ENCODE measurements at places on chromosomes 7 and 10.

GRCh38 chr10:15712883-15713282 lies 6.8 kb downstream of the ITGA8 start:
- no peak for DNase-seq

DNA sequence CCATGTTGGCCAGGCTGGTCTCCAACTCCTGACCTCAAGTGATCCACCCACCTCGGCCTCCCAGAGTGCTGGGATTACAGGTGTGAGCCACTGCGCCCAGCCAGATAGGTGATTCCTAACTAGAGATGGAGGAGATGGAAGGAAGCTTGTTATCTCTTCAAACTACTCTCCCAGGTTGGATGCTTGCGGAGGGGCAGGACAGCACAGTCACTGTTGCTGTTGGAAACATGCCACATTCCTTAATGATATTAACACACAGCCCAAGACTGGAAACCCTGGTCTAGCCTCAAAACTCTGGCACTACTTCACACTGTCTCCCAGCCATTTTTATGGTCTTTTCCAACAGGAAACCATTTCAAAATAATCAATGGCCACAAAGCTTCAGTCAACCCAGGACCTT lies 468.8 kb upstream of the NRP1 start:
- no peak for DNase-seq

- no peak for DNase-seq
Measured at GRCh38 chr7:24728503-24729364, 28.5 kb downstream of the GSDME start.

GRCh38 chr10:94115725-94116124 lies 122.0 kb downstream of the PLCE1 start:
- no peak for DNase-seq

DNA sequence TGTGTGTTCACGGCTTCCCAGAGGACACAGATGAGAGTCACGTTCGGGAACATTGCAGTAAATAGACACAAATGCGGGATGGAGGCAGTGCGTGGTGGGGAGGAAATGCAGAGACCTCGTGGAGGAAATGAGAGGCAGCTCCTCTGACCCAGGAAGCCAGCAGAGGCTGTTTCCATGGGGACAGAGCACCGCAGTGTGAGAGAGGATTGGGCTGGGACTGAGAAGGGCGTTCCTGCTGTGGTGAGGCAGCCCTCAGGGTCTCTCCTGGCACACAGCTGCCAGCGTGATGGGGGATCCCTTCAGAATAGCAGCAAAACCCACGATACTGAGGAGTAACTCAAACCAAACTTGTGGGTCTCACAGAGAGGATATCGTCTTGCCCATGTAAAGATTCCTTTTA lies 21.7 kb upstream of the BHLHA15 start:
- no peak for DNase-seq

DNA sequence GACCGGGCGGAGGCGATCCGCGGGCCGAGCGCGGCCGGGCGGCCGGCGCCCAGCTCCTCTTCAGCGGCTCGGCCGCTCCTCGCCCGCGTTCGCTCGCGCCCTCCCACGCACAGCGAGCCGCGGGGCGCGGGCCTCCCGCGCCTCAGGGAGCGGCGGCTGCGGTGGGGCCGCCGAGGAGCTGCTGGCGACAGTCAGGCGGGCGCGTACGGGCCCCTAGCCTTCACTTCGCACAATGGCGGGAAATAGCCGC lies at the start of gene MCMBP:
Gene MCMBP, minus strand, starts transcription at position 234 of the 250 bp plus-strand sequence. CDS start 259 bp downstream, outside the sequence.
- no peak for DNase-seq

DNA sequence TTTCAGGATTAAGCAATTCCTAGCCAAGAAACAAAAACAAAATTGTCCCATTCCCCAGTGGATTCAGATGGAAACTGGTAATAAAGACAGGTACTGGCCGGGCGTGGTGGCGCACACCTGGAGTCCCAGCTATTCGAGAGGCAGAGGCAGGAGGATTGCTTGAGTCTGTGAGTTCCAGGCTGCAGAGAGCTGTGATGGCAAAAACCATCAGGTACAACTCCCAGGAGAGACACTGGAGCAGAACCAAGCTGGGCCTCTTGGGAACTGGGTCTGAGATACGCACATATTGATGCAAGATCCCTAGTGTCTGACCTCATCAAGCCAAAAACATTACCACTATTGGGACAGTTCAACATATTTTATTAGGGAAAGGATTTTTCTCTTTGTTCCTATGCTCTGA lies 84.0 kb upstream of the ANLN start:
- DNase-seq, result no peak

DNA sequence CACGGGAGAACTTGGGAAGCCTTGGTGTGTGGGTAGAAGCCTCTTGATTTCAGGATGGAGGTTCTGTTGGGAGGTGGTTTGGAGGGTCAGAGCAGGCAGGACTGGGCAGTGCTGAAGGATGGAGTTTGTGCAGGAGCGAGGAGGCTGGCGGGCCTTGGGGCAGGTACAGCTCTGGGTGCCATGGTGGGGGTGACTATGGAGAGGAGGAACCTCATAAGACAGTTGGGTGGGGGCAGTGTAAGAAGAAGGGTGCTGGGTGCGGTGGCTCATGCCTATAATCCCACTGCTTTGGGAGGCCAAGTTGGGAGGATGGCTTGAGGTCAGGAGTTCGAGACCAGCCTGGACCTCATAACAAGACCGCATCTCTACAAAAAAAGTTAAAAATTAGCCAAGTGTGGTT lies 54.7 kb upstream of the GTF2IRD1 start:
- DNase-seq, result no peak

- DNase-seq, result no peak
Measured at GRCh38 chr7:155653803-155654202, 9.3 kb downstream of the RBM33 start.

GRCh38 chr7:73482746-73483145 lies 39.3 kb downstream of the BAZ1B start:
- DNase-seq, result no peak

DNA sequence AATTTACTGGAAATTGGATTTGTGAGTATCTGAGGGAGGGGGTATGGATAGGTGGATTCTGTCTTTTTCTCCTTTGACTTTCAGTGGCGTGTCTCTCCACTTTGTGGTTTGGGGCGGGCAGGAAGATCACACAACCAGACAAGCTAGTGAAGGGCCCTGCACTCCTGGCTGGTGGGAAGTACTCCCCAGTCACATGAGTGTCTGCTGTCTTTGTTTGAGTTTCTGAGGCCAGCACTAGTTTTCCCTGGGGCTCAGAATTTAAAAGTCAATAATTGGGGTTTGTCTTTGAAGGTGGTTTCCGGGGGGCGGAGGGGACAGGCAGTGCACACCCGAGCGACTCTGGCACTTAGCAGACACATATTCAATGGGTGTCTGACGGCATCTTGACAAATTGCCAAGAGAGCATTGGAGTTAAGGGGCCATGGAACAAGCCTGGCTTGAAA lies 120.1 kb downstream of the WDFY4 start:
- DNase-seq, result no peak

DNA sequence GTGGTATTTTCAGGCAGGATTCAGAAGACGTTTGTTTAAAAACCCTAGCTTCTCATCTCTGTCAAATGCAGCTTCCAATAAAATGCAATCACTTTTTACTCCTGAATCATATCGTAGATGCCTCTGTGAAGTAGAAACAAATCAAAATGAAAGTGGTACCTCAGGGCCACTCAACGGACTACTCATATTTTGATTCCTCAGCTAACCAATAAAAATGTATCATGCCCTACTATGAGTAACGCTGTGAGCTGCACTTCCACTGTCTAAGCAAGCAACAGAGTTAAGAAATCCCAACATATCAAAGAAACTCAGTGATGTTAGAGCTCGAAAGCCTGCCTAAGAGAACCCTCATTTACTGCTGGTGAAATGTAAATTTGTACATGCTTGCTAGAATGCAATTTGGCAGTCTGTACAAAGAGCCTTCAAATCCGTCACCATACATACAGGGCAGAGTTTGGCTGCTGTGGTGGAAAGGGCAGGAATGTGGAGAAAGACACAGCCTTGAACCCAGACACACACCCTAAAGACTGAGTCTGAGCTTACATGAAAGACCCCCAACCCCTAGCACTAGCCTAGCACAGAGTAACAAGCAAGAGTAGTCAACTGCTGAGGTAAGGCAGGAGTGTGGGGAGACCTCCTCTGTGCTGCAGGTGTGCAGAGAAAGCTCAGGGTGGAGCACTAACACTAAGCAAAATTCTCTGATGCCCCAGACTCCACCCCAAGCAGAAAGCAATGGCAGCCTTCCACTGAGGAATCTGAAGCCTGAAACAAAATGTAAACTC lies 151.5 kb downstream of the ANK3 start:
- peak; percentile 16 for DNase-seq

DNA sequence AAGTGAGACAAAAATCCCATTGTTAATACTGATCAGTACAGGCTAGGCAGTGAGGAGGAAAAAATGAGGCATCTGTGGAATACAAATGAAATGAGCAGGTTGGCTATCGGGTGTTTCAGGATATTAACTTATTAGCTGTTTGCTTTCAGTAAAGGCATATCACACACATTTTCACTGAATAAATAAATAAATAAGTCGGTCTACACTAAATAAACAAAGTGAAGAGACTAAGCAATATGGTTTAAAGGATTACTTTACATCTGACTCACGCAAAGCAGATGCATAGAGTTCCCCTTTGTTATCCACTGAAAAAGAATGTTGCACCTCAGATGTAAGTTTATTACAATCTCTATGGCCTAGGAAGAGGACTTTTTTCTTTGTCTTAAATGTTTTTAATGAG lies 6.3 kb upstream of the SEMA3A start:
- DNase-seq, result no peak

DNA sequence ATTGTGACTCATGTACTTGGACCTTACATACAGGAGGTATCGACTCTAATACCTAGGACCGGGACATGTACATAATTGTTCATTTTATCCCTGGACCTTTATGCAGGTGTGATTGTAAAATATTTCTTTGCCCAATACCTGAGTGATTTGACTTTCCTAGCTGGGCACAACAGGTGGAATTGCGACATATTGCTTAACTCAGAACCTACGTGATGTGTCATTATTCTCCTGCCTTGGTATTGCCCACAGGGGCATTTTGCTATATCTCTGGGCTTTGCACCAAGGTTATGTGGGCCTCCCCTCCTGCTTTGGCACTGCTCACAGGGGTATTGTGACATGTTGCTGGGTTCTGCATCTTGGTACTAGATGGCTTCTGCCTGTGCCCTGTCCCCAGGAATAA lies 23.9 kb upstream of the ZNF107 start:
- DNase-seq, result no peak

GRCh38 chr7:31368620-31369019 lies 28.1 kb upstream of the NEUROD6 start:
- DNase-seq, result no peak

DNA sequence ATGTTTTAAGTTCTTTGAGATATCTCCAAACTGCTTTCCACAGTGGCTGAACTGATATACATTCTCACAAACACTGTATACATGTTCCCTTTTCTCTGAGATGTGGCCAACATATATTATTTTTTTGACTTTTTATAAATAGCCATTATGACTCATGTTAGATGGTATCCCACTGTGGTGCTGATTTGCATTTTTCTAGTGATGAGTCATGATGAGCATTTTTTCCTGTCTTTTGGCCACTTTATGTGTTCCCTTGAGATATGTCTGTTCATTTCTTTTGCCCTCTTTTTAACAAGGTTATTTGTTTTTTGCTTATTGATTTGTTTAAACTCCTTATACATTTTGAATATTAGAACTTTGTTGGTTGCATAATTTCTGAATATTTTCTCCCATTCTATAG lies 1055.1 kb downstream of the NXPH1 start:
- no peak for DNase-seq

GRCh38 chr10:2828741-2829140 lies 238.6 kb upstream of the PFKP start:
- DNase-seq, result no peak

- DNase-seq, result no peak
Measured at GRCh38 chr10:117241541-117242462, 888 bp downstream of the SLC18A2 start.

DNA sequence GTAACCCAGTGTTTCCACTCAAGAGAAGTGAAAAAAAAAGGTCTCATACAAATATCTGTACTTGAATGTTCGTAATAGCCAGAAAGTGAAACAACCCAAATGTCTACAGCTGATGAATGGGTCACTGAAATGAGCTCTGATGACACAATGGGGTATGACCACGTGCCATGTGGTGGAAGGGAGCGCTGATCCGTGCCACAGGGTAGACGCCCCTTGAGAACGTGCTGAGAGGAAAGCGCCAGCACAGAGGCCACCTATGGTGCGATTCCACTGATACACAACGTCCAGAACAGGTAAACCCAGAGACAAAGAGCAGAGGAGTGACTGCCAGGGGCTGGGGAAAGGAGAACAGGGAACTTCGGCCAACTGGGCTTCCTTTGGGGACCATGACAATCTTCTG lies 50.3 kb downstream of the MAD1L1 start:
- no peak for DNase-seq

GRCh38 chr10:95655571-95656290 lies 780 bp downstream of the ALDH18A1 start:
- peak; percentile 24 for DNase-seq

- DNase-seq, result no peak
Measured at GRCh38 chr7:460374-461116, 59.1 kb downstream of the PDGFA start.

DNA sequence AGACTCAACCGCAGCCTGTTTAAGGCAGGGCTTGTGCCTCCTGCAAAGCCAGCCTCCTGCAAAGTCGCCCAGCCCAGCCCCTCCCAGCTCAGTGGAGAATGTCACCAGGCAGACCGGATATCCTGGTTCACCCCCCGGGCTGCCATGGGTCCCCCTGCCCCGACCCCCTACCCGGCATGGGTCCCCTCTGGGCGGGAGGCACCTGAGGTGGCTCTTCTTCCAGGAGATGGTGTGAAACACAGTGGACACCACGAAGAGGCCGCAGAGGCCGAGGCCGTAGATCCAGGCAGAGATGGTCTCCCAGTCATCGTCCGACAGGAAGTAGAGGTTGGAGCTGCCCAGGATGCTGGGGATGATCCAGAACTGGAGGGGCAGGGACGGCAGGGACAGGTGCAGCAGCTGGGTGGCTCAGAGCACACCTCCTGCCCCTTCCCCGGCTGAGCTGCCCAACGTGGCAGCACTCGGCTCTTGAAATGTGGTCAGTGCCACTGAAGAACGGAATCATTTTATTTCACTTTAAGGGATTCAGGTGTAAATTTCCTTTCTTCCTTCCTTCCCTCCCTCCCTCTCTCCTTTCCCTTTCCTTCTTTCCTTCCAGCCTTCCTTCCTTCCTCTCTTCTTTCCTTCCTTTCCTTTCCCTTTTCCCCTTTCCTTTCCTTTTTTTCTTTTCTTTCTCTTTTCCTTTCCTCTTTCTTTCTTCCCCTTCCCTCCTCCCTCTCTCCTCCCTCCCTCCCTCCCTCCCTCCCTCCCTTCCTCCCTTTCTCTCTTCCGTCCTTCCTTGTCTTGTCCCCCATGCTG lies 36.7 kb upstream of the RADIL start:
- DNase-seq, result no peak
